Caki2 (cell line): ENCODE measurements at places on chromosomes 5 and 9. TPM values are rescaled to one million over a fixed set of nuclear protein-coding genes. Genes with fewer than 3 reads are reported as not detected.

PHF24 gene
- 0.07 and 0.20 TPM in 2 replicates for total RNA-seq

PCSK1 gene
- total RNA-seq: not detected in 2 replicates

OTP gene
- not detected in 2 replicates for total RNA-seq

DNA sequence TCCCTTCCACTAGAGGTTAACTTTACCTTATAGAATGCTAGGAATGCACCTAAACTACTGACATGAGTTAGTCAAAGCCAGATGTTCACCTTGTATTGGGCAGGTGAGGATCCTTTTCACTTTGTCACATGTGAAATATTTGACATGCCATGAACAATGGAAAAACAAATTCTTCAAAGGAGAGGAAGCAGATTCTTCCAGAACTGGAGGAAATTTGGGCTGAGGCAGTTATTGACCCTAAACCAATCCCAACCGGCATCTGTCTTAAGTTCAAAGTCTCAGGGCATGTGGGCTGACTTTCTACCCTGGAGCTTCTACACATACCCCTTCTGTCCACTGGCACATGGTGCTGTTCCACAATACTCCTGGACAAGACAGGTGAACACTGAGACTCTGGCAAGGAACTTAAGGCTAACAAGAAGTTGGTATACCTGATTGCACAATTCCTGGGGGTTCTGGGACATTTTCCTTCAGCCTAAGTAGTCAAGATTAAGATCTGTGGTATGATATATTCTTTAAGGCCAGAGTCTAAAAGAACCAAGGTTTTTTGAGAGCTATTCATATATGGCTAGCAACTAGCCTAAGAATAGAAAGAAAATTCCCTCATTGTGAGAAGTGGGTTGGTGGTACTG is 2.6 kb downstream of the VLDLR start:
- DNase-seq: no peak

- DNase-seq: peak; percentile 70
Measured at GRCh38 chr5:56814361-56814962, 887 bp upstream of the MAP3K1 start.

GRCh38 chr9:137178201-137178938 is 6.5 kb upstream of the TMEM210 start:
- no peak for DNase-seq

DNA sequence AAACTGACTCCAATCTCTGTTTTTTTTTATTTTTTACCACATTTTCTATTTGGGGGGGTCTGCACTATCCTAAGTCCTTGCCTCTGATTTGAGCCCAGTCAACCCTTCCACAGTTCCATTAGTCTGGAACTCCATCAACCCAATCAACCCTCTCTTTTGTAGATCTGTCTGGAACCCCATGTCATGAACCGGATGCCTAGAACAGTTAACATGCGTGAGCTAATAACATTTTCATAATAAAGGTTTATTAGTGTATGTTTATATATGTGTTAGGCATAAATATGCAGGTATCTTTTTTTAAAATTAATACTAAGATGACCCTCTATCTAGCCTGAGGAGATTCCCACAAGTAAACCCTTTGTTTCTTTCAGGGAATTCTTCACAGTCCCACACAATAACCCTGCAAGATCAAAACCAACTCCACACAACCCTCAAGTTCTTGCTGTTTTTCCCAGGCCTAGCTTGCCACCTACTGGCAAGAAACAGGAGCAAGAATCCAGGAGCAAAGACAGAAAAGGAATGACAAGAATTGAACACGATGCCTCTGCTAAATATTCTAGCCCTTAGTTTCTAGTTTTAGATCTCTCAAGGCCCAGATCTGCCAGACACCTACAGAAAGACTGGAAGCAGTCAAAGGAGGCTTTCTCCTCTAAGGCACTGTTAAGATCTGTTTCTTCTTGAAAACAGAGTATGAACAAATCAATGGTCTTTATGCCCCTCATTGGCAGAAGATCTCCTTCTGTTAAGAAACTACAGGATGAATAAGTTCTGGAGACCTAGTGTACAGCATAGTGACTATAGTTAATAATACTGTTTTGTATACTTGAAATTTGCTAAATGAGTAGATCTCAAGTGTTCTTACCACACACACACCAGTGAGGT is 100.4 kb downstream of the TRIM36 start:
- peak; percentile 41 for DNase-seq
